ENCODE measurements at places on chromosomes 1 and 21. TPM values are rescaled to one million over a fixed set of nuclear protein-coding genes. Genes with fewer than 3 reads are reported as not detected.

KIAA1614 gene
- 52.6 TPM for total RNA-seq

DAB1 gene
- total RNA-seq = 17.9 TPM

TMEM51 gene
- total RNA-seq = 7.6 TPM

SARS1 gene
- 142 TPM for total RNA-seq

TRIM63 gene
- 6.3 TPM for total RNA-seq

CNTN2 gene
- total RNA-seq = 9.5 TPM

SEC16B gene
- 16.1 TPM for total RNA-seq

PAX7 gene
- total RNA-seq = 3.1 TPM

PALMD gene
- total RNA-seq = 39.4 TPM

ACKR1 gene
- 8.9 TPM for total RNA-seq

SAMD13 gene
- total RNA-seq = 5.2 TPM

KRTAP19-1 gene
- not detected for total RNA-seq

GUCA2A gene
- total RNA-seq = not detected

LCE1B gene
- not detected for total RNA-seq

TEX38 gene
- not detected for total RNA-seq

PTP4A2 gene
- total RNA-seq = 272 TPM

MPL gene
- total RNA-seq = 0.93 TPM

OR2W3 gene
- 0.44 TPM for total RNA-seq

DPT gene
- total RNA-seq = 54.1 TPM

FCRL6 gene
- 0.16 TPM for total RNA-seq

ASPM gene
- 20.5 TPM for total RNA-seq

LAD1 gene
- total RNA-seq = 3.8 TPM

ZNF436 gene
- total RNA-seq = 40.3 TPM

FALEC gene
- total RNA-seq = not detected

NMNAT2 gene
- total RNA-seq = 7.5 TPM

DDAH1 gene
- 47.2 TPM for total RNA-seq

UBXN10 gene
- total RNA-seq = 3.4 TPM

PRAMEF10 gene
- total RNA-seq = not detected

TMEM240 gene
- total RNA-seq = 12.0 TPM

EFNA3 gene
- total RNA-seq = 5.8 TPM

PGLYRP3 gene
- total RNA-seq = not detected

TIE1 gene
- 33.0 TPM for total RNA-seq

CLDN17 gene
- total RNA-seq = not detected

RGS4 gene
- 24.2 TPM for total RNA-seq

CD1B gene
- not detected for total RNA-seq

MEX3A gene
- total RNA-seq = 37.0 TPM

KPRP gene
- total RNA-seq = not detected

NPL gene
- 5.4 TPM for total RNA-seq

KDF1 gene
- total RNA-seq = 0.27 TPM

OR2G6 gene
- not detected for total RNA-seq

FMO2 gene
- 5.7 TPM for total RNA-seq

COL8A2 gene
- 65.4 TPM for total RNA-seq

NR5A2 gene
- total RNA-seq = 1.9 TPM

PROK1 gene
- not detected for total RNA-seq

INSRR gene
- 0.22 TPM for total RNA-seq

CFAP57 gene
- total RNA-seq = 1.2 TPM

OR2T29 gene
- total RNA-seq = not detected

TDRKH gene
- total RNA-seq = 12.3 TPM

GBP5 gene
- 0.93 TPM for total RNA-seq

Data from camera-type eye (tissue), 1 donor.